ENCODE measurements at places on chromosomes 5 and 9.
A peak's percentile ranks its signal among the peaks of the same experiment; 100 is the strongest.

DNA sequence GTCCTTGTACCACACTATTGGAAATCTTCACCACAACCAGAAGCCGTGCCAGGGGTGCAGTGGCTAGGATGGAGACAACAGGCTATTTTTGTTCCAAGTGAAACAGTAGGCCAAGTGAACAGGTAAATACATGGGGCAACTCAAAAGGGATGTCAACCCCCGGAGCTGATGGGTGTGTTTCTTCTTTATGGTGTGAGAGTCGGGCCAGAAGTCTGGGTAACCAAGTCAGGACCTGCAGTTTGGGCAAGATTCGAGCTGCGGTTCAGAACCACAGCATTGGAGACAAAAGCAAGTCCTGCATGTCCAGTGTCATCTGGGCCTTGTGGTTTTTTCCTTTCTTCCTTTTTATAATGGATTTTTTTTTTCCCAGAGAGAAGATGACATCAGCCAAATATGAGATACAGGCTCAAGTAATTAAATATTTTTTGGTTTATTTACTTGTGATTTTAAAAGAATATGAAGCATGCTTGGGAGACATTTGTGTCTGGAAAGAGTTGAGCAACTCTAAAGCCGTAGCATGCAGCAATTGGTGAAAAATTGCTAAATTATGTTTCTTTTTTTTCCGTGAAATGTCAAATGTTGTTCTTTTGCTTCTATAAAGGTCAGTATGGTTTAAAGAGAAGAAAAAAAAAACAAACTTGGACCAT, 261.6 kb downstream of the ARRDC3 start:
- no peak for DNase-seq

DNA sequence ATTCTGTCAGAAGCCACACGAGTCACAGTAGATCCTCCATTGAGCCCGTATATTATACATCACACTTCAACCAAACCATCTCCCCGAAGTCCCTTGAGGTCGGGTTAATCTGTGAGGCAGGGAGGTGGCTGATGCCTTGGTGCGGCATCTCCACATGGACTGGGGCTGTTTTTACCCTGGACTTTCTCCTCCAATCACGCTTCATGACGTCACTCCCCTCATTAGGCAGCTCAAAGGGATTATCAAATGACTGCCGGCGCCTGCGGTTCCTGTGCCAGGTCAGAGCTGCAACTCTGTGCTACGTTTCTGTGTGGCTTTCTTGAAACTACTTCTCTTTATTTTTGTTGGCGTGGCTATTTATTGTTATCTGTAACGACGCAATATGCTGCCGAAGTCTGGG, 53.7 kb downstream of the TMOD1 start:
- DNase-seq = no peak

GRCh38 chr5:119269061-119269944, 86.5 kb upstream of the TNFAIP8 start:
- peak; percentile 57 for DNase-seq

- DNase-seq = no peak
Measured at GRCh38 chr9:110443866-110444220, 106.2 kb upstream of the TXNDC8 start.

- no peak for DNase-seq
Measured at GRCh38 chr5:163880302-163880701, 374.9 kb downstream of the MAT2B start.

DNA sequence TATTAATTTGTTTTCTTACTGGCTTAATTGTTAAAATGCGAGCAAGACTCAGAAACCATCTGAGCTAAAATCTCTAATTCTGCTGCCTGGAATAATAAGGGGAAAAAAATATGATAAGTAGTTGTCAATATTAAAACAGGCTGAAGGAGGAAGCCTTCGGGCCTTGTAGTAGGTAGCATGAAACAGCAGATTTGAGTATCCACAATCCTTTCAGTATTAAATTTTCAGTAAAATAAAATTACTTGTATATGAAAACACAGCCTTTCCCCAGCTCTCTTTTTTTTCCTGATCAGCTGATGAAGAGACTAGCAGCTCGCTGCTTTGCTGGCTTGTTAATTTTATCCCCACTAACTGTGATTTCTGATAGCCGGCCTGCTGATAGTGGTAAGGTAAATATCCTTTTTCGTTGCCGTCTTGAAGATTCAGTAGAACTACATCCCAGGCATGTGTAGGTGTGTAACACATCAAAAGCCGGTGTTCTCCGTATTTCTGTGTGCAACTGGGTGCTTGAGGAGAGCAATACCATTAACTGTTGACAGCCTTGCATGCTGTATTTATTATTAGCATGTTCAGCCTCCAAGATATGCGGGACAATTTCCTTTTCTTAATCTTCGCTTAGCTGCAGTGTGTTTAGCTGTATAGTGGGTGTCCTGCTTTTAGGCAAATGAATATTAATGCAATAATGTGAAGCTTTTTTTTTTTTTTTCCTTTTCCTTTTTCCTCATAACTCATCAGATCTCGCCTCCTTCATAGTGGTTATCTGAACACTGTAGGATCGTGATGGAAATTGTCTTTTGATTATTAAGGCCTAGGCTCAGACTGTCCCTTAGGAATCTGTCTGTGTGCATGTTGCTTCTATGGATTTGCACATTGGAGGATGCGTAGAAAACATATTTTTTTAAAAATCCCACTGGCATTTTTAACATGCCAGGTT, 144.6 kb downstream of the SMARCA2 start:
- DNase-seq = no peak

GRCh38 chr5:60887746-60888145, 43.7 kb upstream of the ELOVL7 start:
- no peak for DNase-seq

DNA sequence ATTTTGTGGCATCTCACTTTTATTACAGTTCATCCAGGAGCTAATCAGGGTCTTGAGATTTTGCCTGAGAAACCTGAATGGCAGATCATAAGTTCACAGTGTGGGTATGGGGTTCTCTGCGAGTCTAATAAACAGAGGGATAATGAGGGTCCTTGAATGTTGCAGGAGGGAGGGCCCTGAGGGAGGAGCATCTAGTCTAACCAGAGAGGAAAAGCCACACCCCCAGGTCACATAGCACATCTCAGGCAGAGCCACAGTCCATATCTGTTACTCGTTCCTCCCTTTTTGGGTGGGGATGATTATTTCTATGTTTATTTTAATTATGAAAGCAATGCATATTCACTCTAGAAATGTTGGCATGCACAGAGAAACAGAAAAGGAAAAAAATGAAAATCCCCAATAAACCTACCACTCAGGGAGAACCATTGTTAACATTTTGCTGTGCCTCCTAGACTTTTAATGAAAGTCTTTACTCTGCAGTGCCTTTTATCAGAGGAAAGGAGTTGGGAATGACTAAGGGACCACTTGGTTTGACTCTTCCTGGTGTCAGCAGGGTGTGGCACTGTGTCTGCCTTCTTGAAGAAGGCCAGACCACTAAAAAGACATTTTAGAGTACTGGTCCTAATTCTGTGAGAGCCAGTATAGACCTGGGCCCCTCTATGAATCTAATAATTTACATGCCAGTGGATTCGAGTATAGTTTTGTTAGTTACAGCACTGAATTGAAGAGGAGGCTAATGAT, 2.8 kb downstream of the GALNT12 start:
- no peak for DNase-seq

DNA sequence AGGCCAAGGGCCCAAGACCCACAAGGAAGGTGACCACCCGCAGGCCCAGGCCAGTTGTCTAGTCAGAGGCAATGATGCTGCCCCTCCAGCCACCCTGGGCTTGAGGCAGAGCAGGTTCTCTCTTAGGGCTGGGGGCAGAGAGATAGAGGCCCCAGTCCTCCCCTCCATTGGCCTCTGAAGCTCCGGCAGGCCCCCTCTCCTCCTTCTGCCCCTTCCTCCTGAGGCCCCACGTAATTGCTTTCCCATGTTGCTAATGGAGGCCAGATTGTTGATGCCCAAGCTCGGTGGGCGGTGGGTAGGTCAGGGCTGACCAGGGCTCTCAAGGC, 26.6 kb upstream of the ENHO start:
- DNase-seq = no peak

GRCh38 chr5:88390096-88390441, 121.4 kb upstream of the TMEM161B start:
- DNase-seq = no peak

DNA sequence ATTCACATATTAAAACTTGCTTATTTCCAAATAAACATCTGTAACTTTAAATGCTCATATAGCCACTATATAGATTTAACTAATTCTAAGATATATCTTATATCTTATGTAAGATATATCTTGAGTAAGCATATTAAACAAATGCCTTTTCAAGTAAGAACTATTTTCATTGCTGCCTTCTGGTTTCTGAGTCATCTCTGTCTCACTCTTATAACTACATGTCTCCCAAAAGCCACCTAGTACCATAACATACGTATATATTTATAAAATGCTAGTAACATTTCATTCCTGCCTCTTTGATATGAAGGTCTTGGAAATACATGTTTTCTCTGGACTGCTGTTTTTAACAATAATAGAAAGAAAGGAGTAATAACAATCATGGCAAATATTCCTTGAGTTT, 429.5 kb downstream of the DTWD2 start:
- no peak for DNase-seq

GRCh38 chr9:18601956-18602355, 128.0 kb downstream of the ADAMTSL1 start:
- no peak for DNase-seq

GRCh38 chr9:99160173-99160572, 55.3 kb downstream of the TGFBR1 start:
- no peak for DNase-seq

DNA sequence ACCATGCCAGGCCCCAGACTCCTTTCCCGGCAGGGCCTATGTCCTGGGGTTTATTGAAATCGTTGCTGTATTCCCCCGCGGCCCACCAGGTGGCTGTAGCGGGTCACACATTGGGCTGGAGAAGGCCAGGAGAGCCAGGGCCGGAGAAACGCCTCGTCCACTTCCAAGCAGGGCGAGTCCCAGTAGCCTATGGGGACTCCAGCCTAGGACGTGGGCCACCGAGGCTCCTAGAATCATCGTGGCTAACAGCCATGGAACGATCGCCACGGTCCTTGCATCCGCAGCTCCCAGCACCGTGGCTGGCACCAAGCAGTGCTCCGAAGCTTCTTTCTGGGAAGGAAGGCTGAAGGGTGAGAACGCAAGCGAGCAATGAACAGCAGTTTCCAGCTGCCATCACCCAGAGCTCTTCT, 87.7 kb downstream of the ENTREP1 start:
- no peak for DNase-seq

- DNase-seq = no peak
Measured at GRCh38 chr9:79387101-79387835, 184.5 kb upstream of the TLE4 start.

GRCh38 chr5:55338092-55338613, 30.4 kb downstream of the MTREX start:
- no peak for DNase-seq

GRCh38 chr9:893843-894420, 52.4 kb downstream of the DMRT1 start:
- peak; percentile 64 for DNase-seq

DNA sequence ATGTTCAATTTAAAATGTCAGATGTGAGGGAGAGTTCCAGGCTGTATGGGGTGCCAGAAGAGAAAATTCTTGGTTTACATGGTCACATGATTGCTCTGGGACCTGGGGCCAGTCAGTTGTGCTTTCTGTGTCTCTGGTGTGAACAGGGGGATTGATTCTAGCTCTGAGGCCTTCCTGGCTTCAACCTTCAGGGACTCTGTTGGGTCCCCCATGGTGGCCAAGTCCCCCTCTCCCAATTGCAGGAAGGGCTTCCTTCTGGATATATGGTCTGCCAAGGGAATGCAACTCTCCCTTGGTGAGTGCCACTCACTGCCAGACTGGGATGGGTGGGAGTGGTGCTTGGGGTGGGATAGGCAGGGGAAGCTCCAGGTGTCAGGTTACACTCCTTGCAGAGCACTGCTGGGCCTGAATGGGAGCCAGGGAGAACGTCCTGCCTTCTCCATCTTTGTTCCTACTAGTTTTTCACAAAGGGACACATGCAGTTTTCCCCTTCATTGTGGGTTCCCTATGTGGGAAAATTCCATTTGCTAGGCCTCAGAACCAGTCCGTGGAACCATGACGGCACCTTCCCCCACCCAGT, 153.2 kb downstream of the MELK start:
- no peak for DNase-seq

DNA sequence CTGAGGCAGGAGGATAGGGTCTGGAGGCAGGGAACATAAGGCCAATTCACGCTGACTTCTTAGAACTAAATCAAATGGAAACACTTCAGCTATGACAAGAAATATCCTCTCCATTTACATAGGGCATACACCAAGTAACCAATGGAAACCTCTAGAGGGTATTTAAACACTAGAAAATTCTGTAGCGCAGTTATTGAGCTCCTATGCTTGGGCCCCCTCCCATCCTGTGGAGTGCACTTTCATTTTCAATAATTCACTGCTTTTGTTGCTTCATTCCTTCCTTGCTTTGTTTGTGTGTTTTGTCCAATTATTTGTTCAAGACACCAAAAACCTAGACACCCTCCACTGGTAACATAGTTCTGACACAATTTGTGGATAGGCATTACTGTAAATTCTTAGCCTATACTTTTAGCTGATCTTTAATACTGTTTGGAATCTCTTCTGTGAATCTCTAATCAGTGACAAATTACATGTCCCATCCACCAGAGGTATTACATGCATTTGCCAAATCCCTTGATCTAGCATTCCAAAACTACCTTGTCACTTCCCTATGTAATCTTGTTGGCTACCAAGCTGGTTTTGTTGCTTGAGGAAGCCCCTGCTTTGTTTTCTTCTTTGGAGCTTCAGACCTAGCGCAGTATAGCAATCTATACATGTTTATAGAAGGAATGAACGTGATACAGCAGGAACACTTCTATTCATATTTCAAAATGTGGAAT, 61.6 kb downstream of the ST8SIA4 start:
- no peak for DNase-seq

DNA sequence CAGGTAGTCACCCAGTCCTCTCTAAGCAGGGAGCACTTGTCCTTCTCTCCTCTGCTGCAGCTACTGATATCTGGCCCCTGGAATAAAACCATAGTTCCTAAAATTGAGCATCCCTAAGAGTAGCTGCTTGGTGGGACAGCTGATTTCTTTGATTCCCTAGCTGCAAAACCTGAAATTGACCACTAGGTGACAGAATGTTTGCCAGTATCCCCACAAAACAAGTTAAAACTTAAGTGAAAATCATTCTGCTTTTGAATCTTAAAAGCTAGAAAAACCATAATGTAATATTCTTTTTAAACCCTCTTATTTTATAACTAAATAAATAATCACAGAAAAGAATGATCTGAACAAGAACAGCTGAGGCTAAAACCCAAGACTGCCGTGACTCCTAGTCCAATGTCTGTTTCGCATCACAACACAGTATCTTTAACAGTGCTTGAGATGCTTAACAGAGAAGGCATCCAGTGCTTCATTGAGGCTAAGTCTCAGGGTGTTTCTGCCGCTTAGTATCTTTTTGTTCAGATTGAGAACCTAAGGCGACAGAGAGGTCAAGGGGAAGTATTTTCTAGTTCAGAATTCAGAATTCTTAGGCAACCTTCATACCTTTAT, 24.4 kb upstream of the TAL2 start:
- peak; percentile 28 for DNase-seq

DNA sequence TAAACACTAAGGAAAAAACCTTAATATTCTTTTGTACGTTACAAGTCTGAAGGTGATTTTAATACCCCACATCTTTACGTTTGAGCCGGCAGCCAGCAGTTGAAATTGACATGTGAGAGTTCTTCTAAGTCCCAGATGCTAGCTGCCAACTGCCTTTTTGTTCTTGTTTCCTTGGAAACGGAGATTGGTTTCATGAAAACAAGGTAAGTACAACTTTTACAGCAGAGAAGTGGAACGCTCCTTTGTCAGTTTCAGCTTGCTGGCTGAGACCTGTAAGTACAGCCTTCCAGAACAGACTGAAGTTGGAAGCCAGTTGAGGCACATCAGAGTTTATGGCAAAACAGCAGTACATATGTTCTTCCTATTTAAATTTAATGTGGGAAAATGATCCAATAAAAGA, 1018.4 kb upstream of the ARRDC3 start:
- DNase-seq = no peak
